ENCODE measurements at places on chromosomes 7 and 10. TPM values are rescaled to one million over a fixed set of nuclear protein-coding genes. Genes with fewer than 3 reads are reported as not detected.

The MMRN2 gene
- 60.3 TPM for total RNA-seq

The TRIM74 gene
- total RNA-seq = 0.98 TPM

The RARRES2 gene
- 297 TPM for total RNA-seq

- no peak overlapping the region for H3K4me3 ChIP-seq
- DNase-seq = no peak
- no peaks in the 10 kb centered on the region for H3K36me3 ChIP-seq
- H3K4me1 ChIP-seq = no peaks in the 10 kb centered on the region
These were observed 146.9 kb downstream of the KCNMA1 start for GRCh38 chr10:77490534-77491314.

DNA sequence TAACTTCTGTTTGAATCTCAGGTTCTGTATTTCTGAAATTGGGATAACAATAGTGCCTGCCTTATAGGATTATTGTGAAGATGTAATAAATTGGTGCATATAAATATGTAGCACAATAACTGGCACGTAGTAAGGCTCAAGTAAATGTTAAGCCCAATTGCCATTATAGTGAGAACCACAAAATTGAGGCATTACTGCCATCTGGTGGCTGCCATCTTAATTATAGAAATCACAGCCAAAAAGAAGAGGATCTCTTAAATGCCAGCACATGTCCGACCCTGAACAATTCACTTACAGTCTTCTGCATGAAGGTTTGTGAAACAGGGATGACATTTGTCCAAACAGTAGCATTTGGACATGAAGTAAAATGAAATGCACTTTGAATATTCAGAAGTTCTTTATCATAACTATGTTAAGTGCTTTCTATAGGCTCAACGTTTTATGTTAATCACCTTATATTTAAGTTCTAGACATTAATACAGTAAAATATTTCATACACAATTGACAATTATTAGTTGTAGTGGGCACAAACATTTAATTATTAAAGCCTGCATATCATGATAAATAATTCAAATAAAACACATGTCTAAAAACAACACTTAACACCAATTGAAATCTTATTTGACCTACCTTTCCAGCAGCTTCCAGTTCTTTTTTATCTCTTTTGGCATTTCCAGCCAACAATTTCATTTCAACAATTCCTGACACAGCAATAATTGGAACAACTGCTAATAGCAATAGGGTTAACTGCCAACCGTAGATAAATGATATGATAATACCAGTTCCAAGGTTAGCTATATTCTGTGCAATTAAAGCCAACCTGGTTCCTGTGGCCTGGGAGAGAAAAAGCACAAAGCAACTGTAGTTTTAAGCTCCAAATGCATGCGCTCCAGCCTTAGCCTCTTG lies 58.5 kb downstream of the ABCB4 start:
- no peaks in the 10 kb centered on the region for H3K27me3 ChIP-seq
- H3K4me1 ChIP-seq = no peaks in the 10 kb centered on the region
- H3K36me3 ChIP-seq = no peaks in the 10 kb centered on the region
- DNase-seq = peak; percentile 30

GRCh38 chr7:117648203-117648866 lies 168.5 kb downstream of the CFTR start:
- no peak for DNase-seq
- H3K4me3 ChIP-seq = no peak overlapping the region
- no peaks in the 10 kb centered on the region for H3K27me3 ChIP-seq
- peak overlapping the region; percentile 30 for H3K27ac ChIP-seq
- no peaks in the 10 kb centered on the region for H3K36me3 ChIP-seq

DNA sequence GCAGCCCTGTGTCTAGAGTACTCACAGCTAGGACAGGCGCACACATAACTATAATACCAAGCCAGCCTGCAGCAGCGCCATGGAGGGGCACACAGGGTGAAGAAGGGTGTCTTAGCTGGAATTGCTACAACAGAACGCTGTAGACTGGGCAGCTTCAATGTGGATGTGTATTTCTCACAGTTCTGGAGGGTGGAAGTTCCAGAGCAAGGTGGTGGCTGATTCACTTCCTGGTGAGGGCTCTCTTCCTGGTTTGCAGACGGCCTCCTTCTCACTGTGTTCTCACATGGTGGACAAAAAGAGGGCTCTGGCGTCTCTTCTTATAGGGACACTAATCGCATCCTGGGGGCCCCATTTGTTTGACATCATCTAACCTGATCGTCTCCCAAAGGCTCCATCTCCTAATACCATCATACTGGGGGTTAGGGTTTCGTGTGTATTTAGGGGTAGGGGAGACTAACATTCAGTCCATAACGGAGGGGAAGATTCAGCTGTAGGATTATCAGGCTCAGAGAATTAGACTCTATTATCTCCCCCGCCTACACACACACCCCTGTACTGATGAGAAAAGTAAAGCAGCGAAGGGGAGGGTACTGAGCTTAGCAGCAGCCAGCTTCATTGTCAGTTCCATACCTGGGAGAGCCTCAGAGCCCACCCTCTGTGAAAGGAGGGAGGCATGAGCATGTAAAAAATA lies 289.1 kb downstream of the CCDC3 start:
- H3K27me3 ChIP-seq = no peaks in the 10 kb centered on the region
- H3K4me1 ChIP-seq = no peaks in the 10 kb centered on the region
- no peak for DNase-seq
- no peak overlapping the region for H3K4me3 ChIP-seq
- no peak overlapping the region for H3K27ac ChIP-seq
- H3K36me3 ChIP-seq = no peaks in the 10 kb centered on the region

DNA sequence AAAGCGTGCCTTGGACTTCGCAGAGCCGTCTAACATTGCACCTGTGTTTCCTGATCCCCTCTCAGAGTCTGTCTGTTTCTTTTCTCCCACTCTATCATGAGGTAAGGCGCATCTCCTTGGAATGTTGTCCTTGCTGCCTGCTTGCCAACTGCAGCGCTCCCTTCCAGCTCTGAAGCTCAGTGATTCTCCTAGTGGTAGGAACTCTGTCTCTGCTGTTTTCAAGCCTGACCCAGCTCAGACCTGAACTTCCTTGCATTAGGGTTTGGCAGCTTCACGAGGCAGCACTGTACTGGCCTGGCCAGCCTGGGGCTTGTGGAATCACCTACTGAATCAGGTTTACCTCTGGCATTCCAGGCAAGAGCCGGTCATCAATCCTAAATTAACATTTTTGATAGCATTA lies 123.9 kb downstream of the CREB5 start:
- H3K27ac ChIP-seq = no peak overlapping the region
- DNase-seq = no peak
- no peak overlapping the region for H3K4me3 ChIP-seq
- no peaks in the 10 kb centered on the region for H3K36me3 ChIP-seq
- H3K4me1 ChIP-seq = no peaks in the 10 kb centered on the region

All from breast epithelium (tissue), 4 donors.